ENCODE measurements at places on chromosomes 12 and 14.

DNA sequence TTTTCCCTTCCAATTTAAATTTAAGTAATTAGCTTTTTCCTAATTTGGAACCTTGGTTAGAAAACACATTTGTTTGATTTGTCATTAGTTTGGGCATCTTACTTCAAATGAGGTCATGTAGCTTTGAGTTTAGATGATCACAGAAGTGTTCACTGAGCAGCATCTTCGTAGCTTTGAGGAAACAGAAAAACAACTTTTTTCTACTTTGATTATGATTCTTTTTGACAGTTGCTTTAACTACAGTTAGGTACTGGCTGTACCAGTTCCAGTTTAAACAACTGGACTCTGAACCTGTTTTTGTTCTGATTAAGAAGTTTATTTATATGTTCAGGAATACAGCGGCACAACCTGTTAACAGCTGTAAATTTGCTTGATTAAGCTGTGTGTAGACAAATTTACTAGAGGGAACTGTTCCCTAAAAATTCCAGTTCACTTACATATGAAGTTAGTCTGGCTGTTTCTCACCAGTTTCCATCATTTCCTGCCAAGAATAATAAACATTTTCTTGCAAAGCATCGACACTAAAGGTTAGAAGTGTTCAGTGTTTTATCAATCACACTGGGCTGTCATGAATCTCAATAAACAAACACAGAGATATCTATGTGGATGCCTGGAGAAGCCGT, 191.9 kb downstream of the RAD51B start:
- DNase-seq, result no peak

DNA sequence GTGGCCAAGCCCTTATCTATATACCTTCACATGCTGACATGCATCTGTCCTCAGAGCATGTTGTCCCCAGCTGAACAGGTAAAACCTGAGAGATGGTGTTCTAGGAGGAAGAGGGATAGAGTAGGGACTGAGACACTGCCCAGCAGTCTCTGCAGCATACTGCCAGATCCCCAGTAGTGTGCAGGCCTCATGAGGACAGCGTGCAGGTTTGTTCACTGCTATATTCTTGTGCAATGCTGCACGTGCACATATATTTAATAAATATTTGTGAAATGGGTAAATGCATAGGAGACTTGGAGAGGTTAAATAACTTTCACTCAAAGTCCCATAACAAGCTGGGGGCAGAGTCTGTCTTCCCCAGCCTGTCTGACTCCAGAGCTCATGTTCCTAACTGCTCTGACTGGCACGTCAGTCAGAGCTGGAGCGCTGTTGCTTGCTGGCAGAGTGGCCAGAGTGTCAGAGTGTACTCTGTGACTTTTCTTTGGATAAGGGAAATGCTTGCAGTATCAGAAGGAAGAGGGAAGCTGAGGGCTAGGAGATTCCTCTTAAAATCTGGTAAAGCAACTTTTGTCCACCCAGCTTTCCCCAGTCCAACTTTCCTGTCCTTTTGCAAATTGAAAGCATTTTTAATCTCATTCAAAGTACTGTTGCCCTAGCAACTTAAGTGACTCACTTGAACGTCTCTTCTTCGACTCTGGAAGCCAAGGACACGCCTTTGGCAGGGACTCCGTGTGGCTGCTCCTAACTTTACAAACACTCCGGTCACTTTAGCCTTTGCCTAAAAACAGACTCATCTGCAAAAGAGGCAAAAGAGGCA, 14.9 kb upstream of the POLR3B start:
- DNase-seq, result no peak

- DNase-seq, result no peak
These were observed 343.5 kb downstream of the PCNX1 start for GRCh38 chr14:71250791-71251190.

DNA sequence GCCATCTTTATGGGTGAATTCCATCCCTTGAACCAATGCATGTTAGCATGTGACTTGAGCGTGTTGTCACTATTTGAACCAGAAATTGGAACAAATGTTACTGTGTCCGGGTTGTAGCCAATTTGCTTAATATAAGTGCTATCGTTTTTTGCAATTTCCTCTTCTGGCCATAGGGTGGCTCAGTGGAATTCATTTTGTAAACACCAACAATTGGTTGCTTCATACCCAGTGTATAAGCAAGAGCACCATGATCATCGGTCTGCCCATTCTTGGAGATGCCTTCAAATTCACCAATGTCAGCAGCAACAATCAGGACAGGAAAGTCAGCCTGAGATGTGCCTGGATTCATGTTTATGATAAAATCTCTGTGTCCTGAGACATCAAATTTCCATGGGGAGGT, 5.0 kb upstream of the NEDD1 start:
- DNase-seq, result peak; percentile 10

- DNase-seq, result no peak
These were observed 2.3 kb downstream of the OR4M1 start for GRCh38 chr14:19775587-19775986.

GRCh38 chr12:71186571-71187288, 28.9 kb upstream of the TSPAN8 start:
- DNase-seq, result no peak

DNA sequence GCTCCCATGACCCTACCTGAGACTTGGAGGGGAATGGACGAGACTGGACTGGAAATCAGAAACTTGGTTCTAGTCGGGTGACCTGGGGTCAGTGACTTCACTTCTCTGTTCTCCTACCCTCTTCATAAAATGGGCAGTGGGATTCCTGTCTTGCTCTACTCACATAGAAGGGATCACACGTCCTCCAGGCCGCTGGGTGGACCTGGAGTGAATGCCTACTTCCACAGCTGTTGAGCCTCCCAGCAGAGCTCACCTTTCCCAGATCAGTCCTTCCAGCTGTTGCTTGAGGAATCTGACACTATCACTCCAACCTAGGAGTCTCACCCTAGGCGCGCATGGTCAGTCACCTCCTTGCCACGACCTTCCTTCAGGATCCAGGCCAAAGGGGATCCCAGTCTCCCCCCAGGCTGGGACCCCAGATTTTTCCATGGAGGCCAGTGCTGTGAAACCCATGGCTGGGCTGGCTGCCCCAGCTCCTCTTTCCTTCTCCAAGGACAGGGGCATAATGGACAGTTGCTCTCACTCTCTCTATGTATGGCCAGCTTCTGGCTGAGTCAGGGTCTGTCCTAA, 637 bp downstream of the ACVRL1 start:
- DNase-seq, result no peak
